ENCODE measurements at places on chromosomes 5 and 9. TPM values are rescaled to one million over a fixed set of nuclear protein-coding genes. Genes with fewer than 3 reads are reported as not detected.

GRCh38 chr9:93918061-93918460 lies 37.1 kb downstream of the BARX1 start:
- no peak for DNase-seq

Gene CCL28
- 1.4 TPM for total RNA-seq

DNA sequence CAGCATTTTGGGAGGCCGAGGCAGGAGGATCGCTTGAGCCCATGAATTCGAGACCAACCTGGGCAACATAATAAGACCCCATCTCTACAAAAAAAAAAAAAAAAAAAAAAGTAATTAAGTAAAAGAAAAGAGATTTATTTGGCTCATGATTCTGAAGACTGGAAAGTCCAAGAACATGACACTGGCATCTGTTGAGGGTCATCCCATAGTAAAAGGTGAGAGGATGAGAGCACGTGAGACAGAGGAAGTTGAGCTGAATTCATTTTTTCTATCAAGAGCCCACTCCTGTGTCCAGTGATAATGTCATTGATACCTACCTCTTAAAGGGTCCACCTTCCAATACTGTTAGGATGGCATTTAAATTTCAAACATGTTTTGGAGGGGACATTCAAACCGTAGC lies 19.8 kb downstream of the CREBRF start:
- DNase-seq = no peak

DNA sequence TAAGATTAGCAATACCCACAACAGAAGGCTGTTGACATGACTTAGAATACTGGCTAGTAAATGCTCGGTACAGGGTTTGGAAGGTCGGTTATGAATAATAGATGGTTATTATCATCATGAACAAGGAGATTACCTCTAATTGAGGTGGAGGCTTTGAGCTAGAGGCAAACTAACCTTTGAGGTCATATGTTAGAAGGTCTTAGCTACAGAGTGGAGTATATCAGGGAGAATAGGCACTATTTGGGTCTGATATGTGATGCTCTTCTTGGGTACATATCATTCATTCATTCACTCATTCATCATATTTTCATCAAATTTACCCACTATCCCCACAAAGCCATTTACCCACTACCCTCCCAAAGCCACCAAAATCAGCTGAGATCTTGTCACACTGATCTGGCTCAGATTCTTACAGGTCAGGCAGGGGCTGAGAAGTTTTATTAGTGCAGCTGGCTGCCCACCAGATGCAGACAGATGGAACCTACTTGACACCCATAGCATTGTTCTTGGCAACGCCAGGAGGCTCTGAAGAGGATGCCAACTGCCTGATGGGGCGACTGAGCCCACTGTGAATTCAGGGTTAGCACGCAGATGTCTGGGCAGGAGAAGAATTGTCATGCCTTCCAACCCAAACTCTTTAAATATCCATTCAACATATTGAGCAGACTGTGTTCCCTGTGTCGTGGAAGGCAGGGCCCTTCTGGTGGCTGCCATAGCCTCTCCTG lies 90.2 kb upstream of the SH3PXD2B start:
- DNase-seq = no peak

GRCh38 chr5:13985731-13986418 lies 41.4 kb upstream of the DNAH5 start:
- DNase-seq = no peak
